ENCODE measurements at places on chromosomes 6 and 20.

DNA sequence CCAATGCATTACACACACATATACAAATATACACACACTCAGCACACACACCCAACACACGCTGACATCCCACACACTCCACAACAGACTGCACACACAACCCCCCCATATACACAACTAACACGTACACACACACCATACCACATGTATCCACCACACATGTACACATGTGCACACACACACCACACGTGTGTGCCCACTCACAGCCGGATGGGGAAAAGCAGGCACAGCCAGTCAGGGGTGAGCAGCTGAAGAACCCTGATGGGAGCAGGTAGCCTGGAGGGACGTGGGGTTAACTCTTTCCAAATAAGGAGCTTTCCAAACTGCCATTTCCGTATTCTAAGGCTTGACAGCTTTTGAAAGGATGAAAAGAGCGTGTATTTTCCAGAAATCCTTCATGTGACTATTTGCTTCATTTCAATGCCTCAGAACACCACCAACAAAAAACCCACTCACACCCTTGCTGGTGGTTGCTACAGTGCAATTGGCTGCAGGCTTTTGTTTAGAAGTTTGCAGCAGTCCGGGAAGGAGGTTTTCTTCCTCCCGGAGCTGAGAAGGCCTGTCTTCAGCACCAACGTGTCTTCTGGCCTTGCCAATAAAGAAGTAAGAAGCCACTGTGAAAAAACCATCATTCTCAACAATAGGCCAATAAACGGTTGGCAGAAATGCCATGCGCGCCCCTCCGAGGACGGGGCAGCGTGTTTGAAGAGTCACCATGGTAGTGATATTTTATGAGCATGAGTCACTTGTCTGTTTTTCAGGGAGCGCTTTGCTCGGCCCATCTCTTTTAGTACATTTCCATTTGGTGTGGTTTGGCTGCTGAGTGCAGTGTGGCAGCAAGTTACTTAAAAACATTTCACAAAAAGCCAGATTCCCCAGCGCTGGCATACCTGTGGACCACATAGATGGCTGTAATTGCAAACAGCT is 131.3 kb upstream of the GMDS start:
- no peak for DNase-seq

GRCh38 chr6:6699741-6700367 is 111.3 kb downstream of the LY86 start:
- no peak for DNase-seq

GRCh38 chr6:5459346-5459745 is 198.0 kb downstream of the FARS2 start:
- no peak for DNase-seq

DNA sequence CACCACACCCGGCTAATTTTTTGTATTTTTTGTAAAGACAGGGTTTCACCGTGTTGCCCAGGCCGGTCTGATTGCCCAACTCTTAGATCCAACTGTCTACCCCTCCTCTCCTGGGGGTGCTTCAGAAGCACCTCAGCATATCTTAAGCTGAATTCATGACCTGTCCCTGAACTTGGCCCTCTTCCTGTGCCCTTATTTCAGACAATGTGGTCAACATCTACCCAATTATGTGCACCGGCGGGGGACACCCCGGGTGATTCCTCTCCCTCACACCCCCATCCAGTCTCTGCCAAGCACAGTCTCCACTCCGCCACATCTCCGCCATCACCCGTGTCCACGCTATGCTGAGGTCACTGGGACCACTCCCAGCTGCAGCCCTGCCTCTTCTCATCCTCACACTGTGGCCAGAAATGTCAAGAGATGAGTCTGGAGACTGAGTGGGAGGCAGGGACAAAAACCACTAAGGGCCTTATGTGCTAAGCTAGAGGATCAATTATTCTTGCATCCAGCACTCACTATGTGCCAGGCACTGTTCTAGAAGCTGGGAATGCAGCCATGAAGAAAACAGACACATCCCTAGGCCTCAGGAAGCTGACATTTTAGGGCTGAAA is 111.9 kb downstream of the ARMC2 start:
- no peak for DNase-seq

DNA sequence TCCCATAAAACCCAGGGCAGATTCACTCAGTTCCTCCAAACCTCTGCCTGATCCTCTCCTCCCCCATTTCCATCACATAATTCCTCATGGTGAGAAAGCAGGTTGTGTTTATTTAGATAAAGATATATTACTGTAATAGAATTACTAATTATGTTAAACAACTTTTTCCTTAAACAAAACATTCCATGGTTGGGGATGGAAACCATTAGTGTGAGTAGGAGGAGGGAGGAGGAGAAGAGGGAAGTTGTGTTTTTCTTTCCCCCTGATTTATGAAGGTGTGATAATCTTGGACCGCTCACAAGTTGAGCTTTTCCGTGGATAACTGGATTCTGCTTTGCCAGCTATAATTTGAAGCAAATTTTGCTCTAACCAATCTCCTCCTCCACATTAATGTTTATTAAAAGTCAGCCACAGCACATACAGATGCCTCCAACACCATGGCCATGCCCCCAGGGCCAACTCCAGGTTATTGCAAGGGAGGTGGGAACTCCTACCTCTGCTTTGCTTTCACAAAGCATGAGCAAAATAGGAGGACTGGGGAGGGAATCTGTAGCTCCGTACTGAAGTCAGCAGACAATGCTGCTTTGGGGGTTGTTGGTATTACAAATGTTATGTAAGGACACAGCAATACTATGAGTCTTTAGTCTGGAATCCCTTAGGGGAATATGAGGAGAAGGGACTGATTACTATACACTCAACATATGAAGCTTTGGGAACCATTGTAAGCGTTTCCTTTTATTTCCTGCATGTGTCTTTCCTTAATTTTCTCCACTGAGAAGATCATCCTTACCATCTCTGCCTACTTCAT is 542.0 kb downstream of the DHX35 start:
- DNase-seq: no peak

DNA sequence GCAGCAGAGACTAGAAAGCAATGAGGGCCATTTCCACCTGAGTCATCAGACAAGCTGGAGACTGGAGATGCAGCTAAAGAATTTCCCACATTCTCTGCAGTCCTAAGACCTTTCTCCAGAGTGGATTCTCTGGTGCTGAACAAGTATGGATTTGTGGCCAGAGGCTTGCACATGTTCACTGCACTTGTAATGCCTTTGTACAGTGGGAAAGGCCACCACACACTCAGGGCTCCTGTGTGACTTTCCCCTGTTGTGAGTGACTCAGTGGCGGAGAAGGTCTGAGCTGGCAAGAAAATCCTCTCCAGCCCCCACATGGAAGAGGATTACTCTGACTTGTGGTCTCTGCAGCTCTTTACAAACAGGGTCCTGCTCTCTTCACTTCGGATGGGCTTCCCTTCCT is 192.3 kb downstream of the C6orf118 start:
- no peak for DNase-seq

DNA sequence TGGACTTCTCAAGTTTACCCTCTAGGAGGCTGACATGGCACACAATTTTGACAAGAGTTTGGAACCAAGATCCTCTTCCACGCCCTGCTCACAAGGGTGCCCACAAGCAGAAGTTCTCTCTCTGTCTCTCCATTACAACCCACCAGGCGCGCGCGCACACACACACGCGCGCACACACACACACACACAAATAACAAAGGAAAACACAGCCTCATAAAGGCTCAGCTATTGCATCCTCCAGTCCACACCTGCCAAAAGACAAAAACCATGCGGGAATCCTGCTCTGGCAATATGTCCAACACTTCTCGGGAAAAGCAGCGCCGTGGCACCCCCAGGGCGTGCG is 870 bp downstream of the PAK5 start:
- DNase-seq: no peak

DNA sequence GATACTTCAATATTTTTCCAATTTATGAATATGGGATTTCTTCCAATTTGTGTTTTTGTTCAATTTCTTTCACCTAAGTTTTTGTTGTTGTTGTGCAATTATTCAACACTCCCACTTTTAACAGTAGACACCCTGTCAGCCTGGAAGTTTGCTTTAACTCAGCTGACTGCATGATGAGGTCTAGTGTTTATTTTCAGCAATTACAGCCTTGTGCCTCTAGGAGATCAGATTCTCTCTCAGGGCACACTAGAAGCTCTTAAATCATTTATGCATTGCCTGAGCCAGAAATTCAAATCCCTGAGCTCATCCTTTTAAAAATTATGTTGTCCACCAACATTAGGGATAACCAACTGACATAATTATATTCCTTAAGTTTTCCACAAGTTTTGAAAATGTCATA is 85.7 kb downstream of the MRAP2 start:
- no peak for DNase-seq

DNA sequence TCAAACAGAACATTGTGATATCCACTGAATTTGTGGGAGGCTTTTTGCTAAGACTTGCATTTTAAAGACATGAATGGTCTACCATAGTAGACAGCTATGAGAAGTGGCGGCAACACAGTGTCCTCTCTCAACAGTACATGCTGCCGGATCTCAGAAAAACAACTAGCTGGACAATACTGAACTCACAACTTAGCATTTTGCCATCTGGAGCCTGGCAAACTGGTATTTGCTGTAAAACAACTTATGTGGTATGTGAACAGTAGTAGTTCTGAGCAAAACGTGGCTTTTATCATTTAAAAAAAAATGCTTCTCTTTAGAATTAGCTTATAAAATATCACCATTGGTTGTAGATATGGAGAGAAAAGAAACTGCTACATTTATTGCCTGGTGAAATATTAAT is 3.3 kb upstream of the PXDC1 start:
- DNase-seq: no peak

DNA sequence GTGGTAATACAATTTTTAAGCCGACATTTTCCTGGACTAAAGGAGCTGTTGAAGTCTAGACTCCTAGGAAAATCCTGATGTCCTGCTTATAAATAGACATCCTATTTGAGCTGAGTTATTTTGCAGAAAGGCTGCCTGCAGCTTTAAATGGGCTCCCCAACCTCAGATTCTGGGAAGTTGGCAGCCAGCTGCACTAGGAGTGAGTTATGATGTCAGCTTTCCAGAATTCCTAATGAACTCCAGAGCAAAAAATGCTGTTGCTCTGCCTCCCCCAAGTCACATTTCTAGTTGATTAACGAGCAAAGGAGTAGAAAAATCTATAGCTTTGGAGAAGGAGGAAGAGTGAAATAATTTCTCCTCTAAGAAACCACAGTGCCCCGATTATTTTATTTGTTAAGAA is 346.3 kb upstream of the SULF2 start:
- no peak for DNase-seq

- no peak for DNase-seq
Observed at GRCh38 chr20:54643761-54644160, 168.4 kb downstream of the DOK5 start.

DNA sequence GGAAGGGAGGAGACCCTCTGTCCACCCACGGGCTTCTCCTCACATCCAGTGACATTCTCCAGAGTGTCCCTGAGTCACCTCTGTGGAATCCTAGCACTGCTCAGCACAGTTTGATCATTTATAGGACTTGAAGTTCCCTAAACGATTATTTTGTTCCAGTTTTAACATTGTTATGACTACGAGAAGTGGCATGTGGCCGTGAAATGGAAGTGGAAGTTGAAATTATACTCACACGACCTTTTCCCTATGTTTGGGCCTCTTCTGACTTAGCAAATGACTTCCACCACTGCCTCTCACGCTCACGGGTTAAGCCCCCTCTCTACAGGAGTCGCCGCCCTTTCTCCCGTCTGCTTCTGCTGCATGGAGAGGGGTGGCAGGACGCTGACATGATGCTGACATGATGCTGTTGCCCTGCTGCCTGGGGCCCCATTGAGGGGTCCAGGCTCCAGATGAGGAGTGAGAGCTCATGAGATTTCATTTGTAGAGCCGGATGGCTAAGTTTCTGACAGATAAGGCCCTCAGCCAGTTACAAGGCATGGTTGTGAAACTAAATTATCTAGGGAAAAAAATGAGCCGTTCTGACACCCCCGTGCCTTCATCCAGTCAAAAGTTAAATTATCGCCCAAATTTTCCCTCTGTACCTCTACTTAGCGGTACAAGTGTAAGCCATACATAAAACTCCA is 153.6 kb upstream of the UST start:
- no peak for DNase-seq

DNA sequence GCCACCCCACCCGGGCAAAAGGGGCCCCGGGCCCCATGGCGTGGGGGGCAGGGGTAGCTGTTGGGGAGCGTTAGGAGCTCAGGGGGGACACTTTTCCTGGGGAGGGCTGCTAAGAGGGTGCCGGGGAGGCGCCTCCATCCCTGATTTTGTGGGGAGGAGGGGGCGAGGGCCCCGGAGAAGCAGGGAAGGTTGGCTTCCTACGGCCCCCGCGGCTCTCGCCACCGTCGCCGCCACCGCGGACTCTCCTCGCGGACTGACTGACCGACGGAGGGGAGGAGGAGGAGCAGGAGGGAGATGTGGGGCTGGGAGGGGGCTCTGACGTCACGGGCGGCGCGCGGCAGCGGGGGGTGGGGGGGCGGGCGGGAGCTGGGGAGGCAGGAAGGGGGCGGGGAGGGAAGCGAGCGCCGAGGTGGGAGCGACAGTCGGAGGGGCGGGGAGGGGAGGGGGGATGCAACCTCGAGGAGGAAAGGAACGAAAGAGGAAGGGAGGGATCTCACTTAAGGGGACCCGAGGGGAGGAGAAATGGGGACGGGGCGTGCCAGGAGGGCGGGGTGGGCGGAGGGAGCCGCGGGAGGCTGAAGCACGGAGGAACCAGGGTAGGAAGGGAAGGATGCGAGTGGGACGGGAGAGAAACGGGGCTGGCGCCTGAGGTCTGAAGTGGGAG is 5.1 kb downstream of the GABBR1 start:
- DNase-seq: peak; percentile 30

- DNase-seq: peak; percentile 74
Observed at GRCh38 chr6:159981403-159982245, 12.7 kb downstream of the IGF2R start.

DNA sequence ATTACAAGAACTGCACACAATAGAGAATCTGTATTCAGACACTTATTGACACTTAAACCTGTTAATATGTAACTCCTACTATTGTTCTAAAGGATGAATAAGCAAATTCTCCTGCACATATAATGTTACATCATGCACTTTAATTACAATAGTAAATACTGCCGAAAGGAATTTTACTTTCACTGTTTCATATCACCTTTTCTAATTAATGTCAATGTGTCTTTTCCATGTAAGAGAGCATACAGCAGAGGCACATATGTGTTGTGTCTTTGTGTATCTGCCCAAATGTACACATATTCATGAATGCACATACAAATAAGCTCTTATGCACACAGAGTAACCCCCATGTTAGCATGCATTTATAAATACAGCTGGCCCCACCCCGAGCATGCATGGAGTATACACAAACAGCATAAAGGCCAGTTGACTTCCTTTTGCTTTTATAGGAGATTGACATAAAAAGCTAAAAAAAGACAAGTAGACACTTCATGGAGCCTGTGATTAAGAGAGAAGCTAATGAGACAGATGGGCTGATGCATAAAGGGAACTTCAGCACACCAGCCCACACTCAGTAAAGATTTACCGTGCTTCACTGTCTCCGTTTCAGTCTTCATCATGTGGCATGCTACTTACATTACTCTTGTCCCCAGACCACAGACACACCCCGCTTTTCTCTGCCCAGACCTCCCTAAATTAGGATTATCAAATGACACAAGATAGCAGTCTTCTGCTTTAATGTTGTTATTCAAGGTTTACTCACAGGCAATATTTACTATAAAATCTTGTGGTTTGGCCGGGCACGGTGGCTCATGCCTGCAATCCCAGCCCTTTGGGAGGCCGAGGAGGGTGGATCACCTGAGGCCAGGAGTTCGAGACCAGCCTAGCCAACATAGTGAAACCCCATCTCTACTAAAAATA is 184.6 kb downstream of the ATXN1 start:
- no peak for DNase-seq

- no peak for DNase-seq
Observed at GRCh38 chr20:1676650-1677049, 19.1 kb upstream of the SIRPG start.

GRCh38 chr20:44683263-44684046 is 31.7 kb upstream of the CCN5 start:
- peak; percentile 57 for DNase-seq

GRCh38 chr6:16472349-16473069 is 234.1 kb downstream of the GMPR start:
- no peak for DNase-seq

Data from activated CD4-positive, alpha-beta T cell treated with anti-CD3 and anti-CD28 coated beads, Interleukin-2, Interleukin-6, amounts not matched to agents 100 ng/mL and 50 ng/mL, durations not matched to agents 16 hours and 8 hours (primary cell).